ENCODE measurements at places on chromosomes 4 and X.

DNA sequence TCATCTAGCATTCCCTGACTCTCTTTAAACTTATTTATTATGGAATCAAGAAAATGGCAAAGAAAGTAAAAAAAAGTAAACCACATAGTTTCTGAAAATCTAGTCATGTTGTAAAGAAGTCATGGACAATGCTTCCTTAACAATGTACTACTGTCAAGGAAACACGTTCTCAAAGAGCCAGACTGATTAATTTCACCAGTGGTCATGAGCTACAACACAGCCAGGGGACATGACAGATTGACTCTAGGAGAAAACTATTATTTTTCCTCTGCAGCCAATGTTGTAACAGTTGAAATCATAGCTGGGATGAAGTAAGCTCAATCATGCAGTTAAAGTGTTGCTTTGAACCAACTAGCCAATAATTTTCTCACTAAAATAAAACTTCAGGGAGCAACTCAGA, 109.2 kb downstream of the MAPK10 start:
- no peak for DNase-seq

DNA sequence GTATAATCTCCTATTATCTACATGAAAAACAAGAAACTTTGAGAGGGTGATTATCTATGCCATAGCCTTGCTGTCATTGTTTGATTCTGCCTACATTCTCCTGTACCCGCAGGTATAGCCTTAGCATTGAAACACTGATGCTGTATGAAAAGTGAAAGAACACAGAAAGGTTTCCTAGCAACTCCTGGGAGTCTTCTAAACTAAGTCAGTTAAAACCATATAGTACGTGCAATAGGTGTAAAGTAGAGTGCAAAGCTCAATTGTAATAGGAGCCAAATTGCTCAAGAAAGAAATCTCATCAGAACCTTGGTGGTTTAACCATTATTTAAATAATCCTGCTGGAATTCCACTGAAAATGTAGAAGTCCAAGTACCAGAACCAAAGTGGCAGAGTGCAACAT, 489.7 kb downstream of the PCDH10 start:
- DNase-seq = no peak

- DNase-seq = no peak
Measured at GRCh38 chr4:48290146-48290772, 20.6 kb upstream of the TEC start.

DNA sequence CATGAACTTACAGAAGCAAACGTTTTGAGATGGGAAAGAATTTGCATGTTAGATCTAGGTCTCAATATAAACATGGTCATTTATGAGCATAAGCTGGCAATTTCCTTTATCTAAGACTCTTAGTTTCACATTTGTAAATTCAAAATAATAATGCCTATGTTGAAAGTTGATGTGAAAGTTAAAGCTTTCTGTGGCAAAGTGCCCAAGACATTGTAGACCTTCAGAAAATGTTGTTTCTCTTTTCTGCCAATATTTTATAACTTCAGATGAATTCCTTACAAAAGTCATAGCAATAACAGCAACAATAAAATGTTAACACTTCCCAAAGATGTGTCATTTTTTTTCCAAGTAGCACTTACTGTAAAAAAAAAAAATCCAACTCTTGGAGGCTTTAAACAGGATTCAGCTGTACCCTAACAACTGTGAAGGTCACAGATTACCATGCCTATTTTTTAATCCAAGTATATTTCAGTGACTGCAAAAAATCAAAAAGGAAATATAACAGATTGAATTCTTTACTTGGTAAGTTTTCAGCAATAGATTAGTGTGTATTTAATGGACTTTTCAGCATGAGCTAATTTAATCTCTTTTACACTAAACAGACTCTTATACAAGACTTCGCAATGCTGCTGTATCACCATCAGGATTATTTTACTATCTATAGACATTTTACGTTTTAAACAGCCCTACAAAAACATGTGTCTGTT, 206.5 kb upstream of the PDE5A start:
- DNase-seq = no peak

- no peak for DNase-seq
Measured at GRCh38 chr4:83267121-83267829, 17.3 kb downstream of the COQ2 start.

DNA sequence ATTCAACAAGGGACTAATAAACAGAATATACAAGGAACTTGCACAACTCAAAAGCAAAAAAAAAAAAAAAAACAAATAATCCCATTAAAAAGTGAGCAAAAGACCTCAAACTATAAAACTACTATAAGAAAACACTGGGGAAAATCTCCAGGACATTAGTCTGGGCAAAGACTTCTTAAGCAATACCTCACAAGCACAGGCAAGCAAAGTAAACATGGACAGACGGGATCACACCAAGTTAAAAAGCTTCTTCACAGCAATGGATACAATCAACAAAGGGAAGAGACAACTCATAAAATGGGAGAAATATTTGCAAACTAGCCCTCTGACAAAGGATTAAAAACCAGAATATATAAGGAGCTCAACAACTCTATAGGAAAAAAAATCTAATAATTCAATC, 17.1 kb upstream of the BMP15 start:
- no peak for DNase-seq

- no peak for DNase-seq
Measured at GRCh38 chr4:148431401-148431800, 10.8 kb downstream of the NR3C2 start.

GRCh38 chrX:148567229-148567628, 66.8 kb downstream of the AFF2 start:
- no peak for DNase-seq

- no peak for DNase-seq
Measured at GRCh38 chrX:140432346-140433175, 72.3 kb downstream of the SOX3 start.

GRCh38 chr4:169723207-169723965, 34.4 kb downstream of the HPF1 start:
- no peak for DNase-seq

- DNase-seq = no peak
Measured at GRCh38 chr4:174012135-174012885, 271.2 kb downstream of the FBXO8 start.

DNA sequence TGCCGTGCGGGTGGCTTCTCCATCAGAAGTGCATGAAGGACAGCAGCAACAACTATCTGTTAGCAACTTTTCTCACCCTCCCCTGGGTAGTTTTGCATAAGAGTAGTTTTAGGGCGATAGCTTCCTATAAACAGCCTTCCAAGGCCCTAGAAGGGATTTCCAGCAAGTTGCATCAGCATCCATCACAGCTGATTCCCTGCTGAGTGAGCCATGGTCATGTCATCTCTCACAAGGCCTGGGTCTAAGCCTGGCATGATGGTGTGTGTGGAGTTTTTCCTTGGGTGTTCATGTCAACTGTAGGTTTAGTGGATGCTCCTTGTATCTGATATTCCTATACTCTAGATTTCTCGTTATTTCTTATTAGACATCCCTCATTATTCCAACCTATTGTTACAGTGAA, 2324.7 kb upstream of the AGA start:
- DNase-seq = no peak

- no peak for DNase-seq
Measured at GRCh38 chrX:10506781-10507180, 113.6 kb downstream of the MID1 start.

DNA sequence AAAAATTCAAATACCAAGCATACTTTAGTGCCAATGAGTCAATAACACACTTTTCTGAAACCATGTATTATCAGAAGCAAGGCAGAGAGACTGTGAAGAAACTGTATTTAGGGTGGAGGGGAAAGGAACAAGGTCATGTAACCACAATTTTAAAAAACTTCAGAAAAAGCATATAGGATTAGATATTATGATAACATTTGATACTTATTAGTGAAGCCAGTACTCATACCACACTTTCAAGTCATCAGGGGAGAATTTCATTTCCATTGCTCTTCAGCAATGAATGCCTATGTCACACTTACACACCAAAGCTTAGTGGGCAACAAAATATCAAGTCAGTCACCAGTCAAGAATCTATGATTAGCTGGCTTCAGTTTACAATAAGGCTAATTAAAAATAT, 602.2 kb downstream of the IL15 start:
- no peak for DNase-seq

DNA sequence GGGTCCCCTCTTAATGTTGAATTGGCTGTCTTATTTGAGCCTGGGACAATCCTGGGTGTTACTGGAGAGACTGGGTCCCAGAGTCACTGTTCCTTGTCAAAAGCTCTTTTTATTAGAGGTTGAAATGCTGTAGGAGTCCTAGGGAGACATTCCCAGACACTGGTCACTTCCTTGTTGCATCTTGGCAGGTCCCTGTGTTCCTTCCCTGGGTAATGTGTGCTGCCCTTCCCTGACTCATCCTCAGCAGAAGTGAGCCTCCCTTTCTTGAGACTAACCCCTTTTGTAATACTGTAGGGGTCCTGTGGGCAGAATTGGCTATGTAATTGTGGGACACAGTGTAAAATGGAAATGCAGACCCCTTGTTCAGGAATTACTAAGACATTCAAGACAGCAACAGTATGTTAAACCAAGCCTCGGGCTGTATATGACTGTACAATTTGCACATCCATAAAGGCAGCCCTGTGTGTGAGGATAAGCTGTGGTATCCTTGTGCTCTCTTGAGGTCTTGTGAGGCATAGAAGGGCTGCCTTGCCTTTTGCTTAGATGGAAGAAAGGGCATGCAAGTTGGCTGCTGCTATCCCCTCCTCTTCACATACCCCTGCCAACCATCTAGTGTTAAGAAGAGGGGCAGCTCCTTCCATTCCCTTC, 53.5 kb downstream of the DCLK2 start:
- no peak for DNase-seq

GRCh38 chr4:57023104-57023503, 44.4 kb downstream of the POLR2B start:
- no peak for DNase-seq

GRCh38 chrX:143363419-143363818, 153.9 kb downstream of the SPANXN3 start:
- DNase-seq = no peak

- DNase-seq = no peak
Measured at GRCh38 chr4:146095860-146096259, 79.7 kb upstream of the LSM6 start.

DNA sequence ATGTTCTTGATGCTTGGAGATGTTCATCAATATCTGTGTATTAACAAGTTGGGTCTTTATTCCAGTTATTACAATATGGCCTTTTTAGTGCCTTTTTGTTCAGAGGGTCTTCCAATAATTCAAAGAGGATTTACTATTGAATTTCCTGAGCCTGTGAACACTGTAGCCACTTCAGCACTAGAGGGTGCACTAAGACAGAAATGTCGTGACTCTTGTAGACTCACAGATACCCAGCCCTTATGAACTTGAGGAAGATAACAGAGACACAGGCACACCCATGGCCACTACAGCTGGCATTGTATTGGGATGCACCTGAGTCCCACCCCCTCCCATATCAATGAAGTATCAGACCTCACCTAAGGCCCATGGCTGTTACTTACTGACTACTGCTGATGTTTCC, 54.4 kb upstream of the ACTRT1 start:
- DNase-seq = no peak

DNA sequence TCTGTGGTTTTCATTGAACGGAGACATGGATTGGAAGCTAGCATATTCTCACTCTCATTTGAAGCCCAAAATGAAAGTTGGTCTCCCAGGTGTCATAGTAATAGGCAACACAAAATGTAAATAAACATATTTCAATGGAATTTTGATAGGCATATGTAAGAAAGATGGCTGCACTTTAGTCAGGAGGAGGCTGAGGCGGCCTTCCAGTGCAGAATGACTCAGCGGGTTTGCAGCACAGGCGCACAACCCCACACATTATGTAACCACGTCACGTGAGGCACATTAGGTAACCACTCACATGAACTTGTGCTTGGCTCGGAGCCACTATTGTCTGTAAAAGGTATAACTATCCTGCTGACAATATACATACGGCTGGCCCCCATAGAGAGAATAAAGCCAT, 381.7 kb downstream of the GPAT3 start:
- DNase-seq = no peak

GRCh38 chr4:83261307-83261706, 23.3 kb downstream of the COQ2 start:
- DNase-seq = no peak

DNA sequence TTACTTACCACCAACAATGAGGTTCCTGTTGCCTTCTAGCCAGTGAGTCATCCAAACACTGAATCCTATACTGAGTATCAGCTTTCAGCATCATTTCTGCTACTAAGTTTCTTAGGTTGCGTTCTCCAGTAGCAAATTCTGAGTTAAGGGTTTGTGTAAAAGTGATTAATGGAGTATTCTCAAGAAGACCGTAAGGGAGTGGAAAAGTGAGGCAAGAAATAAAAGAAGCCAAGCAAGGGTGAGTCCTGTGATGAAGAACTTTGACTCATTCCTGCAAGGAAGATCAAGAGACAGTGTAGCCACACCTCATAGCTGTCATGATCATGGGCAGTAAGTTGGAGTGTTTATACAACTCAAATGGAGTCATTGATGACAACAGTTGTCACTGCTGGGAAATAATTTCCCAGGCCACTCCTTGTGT, 446.2 kb downstream of the RAPGEF2 start:
- no peak for DNase-seq

GRCh38 chr4:139988863-139989765, 164.9 kb downstream of the MAML3 start:
- DNase-seq = no peak

DNA sequence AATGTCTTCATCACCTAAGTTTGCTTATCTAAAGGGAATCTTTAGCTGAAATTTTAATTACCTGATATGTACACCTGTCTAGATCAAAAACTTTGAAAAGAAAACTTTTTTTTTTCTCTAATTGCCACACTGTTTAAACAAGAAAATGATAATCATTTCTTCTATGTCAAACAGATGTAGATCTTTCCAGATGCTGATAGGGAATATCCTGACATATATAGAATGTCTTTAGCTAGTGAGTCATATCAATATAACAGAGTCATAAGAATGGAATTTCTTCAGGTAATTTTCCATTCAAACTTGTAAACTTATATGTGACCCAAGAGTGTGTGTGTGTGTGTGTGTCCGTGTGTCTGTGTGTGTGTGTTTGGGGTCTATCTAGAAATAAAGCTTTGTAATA, 271.9 kb downstream of the GPM6A start:
- DNase-seq = no peak

DNA sequence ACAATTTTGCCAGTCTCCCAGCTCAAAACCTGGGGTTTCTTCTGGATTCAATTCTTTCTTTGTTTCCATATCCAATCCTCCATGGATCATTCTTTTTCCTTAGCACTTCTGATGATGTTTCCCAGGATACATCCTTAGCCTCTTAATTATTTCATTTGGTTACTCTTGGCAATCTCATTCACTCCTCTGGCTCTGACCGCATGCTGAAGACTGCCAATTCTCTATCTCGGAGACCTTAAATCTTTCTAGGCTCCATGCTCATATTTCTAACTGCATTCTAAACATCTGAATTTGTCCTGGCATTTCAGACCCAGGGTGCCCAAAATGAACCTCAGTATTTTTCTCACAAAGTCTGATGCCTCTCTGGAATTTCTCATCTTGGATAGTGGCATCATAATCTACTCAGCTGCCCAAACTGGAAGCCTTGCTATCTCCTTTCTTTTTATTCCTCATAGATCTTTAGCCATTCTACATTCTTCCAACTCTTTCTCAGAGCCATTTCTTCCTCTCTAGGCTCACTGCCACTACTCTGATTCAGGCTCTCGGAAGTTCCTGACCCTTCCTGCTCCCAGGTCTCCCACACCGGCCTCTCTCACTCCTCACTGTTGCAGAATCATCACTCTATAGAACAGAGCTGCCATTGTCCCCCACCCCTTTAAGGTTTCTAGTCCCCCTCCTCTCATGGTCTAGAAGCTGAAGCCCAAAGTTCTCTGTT, 290.2 kb downstream of the CAMK2D start:
- DNase-seq = no peak

Measured in T-helper 1 cell (primary cell).